ENCODE measurements at places on chromosomes 4 and X.

DNA sequence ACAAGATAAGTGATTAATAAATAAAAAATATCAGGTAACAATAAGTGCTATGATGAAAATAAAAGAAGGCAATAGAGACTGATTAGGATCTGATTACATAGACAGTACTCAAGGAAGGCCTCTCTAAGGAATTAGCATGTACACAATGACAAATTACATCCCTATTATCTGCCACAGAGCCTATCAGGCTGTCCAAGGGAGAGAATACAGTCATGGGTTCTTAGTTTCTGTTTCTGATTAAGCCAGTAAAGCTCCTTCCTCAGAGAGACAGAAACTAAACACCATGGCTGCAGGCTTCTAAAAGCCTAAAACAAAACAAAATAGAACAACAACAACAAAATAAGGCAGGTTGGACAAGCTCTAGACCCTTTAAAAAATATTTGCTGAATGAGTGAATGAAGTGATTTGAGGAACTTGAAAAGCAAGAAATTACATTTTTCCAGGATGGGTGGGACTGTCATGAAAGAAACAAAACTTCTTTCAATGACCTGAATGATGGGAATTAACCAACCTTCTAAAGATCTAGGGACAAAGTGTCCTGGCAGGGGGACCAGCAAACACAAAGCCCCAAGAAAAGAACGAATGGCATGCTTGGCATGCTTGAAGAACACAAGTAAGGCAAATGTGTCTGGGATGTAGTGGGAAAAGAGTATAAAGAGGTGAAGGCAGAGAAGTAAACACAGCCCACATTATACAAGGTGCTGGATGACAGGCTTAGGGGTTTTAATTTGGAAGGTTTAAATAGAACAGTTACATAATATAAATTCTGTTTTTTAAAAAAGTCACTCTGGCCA, 44.1 kb downstream of the NAA11 start:
- DNase-seq, result no peak

DNA sequence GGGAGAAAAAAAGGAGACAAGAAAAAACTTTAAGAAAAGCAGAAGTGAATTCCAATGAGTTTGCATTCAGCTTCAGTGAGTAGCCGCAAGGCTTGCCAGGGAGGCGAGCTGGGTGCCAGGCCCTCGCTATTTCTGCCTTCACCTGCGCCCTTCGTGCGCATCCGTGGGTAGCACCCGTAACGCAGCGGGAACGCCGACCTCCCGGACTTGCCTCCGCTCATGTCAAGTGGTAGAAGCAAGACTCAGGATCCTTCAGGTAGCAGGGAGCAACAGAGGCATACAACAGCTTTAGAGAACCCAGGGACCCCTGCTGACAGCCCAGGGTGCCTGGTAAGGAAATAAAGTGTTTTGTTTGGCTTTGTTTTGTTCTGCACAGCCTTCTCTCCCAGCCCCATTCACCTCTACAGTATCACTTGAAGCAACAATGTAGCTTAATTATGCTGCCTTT, 140.0 kb upstream of the BCOR start:
- DNase-seq, result no peak

- DNase-seq, result no peak
These were observed 227.4 kb downstream of the PALLD start for GRCh38 chr4:168724243-168724642.

DNA sequence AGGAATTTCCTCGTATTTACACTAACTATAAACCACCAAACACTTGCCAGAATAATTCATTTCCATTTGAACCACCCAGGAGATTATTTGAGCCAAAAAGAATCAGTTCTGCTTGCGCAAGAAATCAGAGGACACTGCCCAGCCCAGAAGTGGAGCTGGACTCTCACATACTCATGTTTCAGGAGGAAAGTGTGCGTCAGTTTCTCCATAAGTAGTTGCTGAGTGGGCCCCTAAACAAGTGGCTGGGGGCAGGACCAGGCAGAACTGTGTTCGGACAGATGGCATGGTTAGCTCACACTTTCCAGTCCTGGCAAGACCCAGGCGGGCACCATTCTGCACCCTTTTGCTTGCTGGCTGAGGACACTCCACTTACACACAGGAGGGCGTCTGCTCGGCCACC, 38.8 kb downstream of the BTC start:
- DNase-seq, result no peak

- no peak for DNase-seq
These were observed 28.3 kb downstream of the SEPTIN11 start for GRCh38 chr4:76977736-76978350.

DNA sequence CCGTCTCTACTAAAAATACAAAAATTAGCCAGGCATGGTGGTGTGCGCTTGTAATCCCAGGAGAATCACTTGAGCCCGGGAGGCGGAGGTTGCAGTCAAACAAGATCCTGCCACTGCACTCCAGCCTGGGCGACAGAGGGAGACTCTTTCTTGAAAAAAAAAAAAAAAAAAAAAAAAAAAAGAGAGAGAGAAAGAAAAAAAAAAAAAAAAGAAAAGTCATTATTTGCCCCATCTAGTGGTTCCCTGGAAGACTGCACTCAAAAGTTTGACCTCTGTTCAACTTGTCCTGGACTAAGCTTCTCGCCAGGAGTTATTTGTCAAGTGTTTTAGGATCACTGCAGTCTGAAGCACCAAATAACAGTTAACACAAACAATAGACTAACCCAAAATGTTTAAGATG, 45.3 kb upstream of the KCTD8 start:
- no peak for DNase-seq

DNA sequence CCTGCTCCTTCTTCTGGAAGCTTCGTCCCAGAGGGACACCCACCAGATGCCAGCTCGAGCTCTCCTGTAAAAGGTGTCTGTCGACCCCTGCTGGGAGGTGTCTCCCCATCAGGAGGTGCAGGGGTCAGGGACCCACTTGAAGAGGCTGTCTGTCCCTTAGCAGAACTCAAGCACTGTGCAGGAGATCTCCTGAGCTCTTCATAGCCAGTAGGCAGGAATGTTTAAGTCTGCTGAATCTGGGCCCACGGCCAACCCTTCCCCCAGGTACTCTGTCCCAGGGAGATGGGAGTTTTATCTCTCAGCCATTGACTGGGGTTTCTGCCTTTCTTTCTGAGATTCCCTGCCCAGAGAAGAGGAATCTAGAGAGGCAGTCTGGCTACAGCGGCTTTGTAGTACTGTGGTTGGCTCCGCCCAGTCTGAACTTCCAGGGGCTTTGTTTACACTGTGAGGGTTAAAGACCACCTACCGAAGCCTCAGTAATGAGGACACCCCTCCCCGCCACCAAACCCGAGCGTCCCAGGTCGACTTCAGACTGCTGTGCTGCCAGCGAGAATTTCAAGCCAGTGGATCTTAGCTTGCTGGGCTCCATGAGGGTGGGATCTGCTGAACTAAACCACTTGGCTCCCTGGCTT, 1383.0 kb upstream of the TENM3 start:
- DNase-seq, result no peak

- no peak for DNase-seq
These were observed 8.8 kb downstream of the LHFPL1 start for GRCh38 chrX:112670977-112671376.

DNA sequence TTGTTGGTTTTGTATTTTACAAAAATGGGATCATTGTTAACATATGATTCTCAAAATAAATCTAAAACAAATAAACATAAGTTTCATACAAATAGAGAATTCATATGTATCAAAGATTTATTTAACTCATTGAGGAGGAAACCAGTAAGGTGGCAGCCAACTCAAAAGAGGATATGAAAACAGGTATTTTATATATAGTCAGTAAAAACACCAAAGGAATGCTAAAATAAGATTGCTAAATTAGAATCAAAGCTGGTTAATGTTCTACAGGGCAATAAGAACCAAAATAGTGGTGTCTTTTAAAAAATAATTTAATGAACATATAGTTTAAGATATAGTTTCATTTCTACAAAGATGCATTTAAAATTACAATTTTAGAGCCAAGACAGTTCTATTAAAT, 23.1 kb downstream of the XKRX start:
- DNase-seq, result no peak

GRCh38 chrX:150482537-150483206, 85.7 kb upstream of the MTM1 start:
- no peak for DNase-seq

GRCh38 chr4:104758574-104758973, 263.9 kb upstream of the CXXC4 start:
- no peak for DNase-seq

Measured in GM12892 (cell line).